Aorta (tissue), 5 donors: ENCODE measurements at places on chromosomes 7 and 10. TPM values are rescaled to one million over a fixed set of nuclear protein-coding genes. Genes with fewer than 3 reads are reported as not detected.

DNA sequence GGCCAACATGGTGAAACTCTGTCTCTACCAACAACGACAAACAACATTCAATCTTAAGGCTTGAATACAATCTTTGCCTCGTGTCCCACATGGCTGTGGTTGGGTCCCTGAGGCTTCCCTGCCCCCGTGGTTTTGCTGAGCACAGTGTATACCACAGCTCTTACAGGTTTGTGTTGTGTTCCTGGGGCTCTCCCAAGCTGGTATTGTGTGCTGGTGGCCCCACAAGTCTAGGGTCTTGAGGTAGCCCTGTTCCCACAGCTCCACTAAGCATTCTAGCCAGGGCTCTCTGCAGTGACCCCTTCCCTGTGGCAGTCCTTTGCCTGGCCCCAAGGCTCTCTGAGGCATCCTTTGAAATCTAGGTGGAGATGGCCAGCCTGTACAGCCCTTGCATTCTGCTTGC, 68.0 kb upstream of the CCNY start:
- no peak for DNase-seq

DNA sequence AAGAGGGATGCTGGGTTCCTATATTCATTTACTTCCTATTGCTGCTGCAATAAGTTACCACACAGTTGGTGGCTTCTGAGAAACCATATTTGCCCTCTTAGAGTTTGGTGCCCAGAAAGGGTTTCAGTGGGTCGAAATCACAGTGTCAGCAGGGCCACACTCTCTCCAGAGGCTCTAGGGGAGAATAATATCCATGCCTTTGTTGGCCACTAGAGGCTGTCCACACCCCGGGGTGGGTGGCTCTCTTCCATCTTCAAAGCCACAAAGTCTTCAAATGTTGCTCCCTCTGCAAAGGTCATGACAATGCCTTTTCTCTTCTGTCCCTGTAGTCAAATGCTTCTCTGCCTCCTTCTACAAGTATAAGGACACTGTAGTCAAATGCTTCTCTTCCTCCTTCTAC, 989.4 kb downstream of the CCSER2 start:
- DNase-seq, result no peak

- no peak for DNase-seq
Measured at GRCh38 chr10:47081264-47081663, 170.0 kb downstream of the PTPN20 start.

Gene SYPL1
- 69.1 TPM for total RNA-seq
